HT-29 (cell line): ENCODE measurements at places on chromosomes 1 and 21. TPM values are rescaled to one million over a fixed set of nuclear protein-coding genes. Genes with fewer than 3 reads are reported as not detected.

DNA sequence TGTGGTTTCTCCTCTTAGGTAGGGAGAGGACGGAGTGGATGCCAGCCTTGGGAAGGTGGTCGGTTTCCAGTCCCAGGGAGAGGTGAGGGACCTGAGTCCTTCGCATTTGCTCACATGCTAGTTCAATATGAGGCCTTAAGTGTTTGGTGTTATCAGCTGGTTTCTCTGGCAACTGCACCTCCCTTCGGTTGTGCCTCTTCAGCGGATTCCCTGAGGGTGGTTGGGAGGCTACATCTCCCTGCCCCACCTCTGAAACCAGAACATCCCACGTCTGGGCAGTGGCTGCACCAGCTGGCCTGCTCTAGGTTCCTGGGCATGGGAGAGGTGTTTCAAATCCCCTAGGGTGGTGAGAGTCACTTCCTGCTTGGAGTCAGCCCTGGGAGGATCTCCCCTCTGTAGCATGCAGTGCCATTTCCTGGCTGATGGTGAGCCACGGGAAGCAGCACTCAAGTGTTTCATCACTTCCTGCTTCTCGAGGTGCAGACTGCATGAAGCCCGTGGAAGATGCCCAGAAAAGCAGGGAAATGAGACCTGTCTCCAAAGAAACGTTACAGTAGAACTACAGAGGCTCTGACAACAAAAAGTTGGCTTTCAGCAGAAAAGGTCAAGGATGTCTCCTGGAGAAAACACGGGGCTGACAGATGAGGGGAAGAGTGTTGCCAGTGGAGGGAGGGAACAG is 4.5 kb downstream of the TMEM125 start:
- DNase-seq: peak; percentile 76

Gene OPTC
- total RNA-seq: not detected in 2 replicates

DNA sequence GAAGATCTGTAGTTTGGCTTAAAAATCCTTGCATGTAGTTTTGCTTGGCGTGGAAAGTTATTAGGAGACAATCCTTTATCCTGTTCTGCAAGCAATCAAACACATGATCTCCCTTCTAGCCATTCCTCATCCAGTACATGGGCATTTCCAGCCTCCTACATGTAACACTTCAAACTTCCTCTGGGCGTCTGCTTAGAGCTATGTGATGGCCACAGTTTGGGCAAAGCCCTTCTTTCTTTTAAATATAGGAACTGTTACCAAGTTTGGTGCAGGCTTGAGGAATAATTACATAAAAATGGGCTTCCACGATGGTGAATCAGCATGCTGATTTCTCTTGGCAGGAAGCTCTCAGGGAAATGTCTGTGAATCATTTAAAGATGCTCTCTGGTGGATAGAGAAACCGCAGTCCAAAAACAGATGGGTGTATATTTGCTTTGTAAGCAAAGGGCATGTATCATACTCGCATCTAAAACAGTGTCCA is 176.9 kb upstream of the FMN2 start:
- DNase-seq: no peak

- no peak for DNase-seq
Observed at GRCh38 chr1:47813970-47814369, 183.2 kb downstream of the TRABD2B start.

Gene MATN1
- not detected in 2 replicates for total RNA-seq

DNA sequence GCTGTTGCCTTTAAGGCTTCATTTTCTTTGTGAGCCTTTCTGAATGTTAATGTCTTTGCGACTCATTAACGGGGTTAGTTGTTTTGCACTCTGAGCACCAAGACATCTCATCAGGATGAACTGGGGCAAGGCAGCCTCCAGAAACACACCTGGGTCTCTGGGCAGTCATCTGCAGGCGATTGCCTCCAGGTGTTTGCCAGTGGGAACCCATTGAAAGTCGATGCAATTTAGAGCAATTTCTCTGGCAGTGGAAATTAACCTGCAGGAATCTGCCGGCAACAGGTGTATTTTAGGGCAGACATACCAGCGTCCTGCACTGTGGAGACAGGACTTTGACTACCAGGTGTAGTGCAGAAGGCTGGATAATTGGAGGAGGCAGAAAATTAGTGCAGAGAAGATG is 661.0 kb upstream of the PTBP2 start:
- no peak for DNase-seq

Gene DNAJC6
- total RNA-seq: 0.08 and 0.10 TPM in 2 replicates

Gene CLEC20A
- not detected in 2 replicates for total RNA-seq

DNA sequence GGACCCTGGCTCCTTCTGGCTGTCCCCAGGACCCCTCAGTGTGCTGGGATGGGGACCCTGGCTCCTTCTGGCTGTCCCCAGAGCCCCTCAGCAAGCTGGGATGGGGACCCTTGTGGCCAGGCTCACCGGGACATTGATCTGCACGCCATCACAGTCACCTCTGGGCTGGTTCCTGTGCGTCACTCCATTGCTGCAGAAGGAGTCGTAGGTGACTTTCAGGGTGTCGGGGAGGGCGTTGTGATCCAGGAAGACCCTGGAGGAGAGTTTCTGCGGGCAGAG is 19.7 kb upstream of the PTTG1IP start:
- DNase-seq: no peak

- no peak for DNase-seq
Observed at GRCh38 chr1:19462781-19463503, 22.4 kb downstream of the CAPZB start.

DNA sequence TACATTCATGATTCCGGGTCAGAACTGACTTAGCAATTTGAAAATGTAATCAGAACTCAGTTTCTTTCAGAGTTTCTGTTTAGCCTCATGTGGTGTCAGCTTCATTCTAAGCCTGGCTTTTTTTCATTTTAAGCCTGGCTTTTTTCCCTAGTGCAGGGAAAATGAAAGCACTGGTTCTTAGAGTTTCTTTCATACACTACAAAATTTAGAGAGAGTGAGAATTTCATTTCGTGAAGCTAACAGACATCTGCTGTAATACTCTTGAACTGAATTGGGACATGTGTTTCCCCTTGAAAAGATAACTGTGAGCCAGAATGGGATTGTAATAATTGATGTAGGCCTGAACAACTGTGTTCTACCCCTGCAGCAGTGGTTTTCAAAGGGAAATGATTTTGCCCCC is 95.3 kb upstream of the KIAA0040 start:
- DNase-seq: no peak

DNA sequence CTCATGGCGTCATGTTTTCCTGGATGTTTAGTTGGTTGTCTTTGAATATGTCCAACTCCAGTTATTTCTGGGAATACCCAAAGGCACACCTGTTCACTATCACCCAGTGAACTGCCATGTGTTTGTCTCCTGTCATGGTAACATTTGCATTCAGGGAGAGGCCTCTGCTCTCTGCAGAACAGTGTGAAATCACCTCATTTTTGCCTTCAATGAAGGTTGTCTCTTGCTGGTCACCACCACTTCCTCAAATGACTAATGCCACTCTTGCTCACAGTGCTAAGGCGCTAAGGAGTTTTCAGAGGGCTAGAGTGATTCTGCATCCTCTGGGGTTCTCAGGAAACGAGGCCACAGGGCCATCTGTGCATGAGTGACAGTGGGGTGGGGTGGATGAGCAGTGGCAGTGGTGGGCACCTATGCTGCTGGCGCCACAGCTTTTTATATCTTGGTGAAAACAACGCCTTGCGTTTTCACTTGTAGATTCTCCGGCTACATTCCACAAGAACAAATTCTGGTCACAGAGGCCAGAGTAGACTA is 60.0 kb upstream of the ATP5PO start:
- DNase-seq: peak; percentile 31

DNA sequence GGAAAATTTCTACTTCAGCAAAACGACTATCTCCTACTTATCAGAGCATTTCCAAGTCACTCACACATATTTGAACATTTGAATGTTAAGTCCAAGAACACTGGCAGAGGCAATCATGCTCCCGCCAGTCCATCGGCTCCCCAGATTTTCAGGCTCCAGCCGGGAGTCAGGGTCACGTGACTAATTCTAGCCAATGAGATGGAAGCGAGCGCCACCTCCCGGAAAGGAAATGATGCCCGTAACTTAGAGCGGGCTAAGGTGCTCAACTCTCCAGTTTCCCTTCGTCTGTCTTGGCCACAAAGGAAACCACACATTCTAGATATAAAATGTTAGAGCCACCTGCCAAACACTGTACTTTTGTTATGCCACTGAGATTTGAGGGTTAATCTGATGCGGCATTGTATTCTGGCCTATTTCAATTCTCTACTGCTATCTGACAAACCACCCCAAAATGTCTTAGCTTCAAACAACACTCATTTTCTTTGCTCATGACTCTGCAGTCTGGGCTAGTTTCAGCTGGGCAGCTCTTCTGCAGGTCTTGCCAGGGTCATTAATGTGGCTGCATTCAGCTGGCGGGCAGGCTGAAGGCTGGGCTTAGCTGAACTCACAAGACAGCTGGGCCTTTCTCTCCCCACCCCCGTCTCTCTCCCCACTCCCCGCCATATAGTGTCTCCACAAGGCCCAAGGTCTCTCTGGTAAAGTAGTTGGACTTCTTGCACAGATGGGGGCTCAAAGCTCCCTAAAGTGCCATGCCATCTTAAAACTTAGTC is 16.5 kb upstream of the LHX4 start:
- DNase-seq: peak; percentile 51

Gene NR5A2
- 1.9 and 2.6 TPM in 2 replicates for total RNA-seq

Gene HAO2
- not detected in 2 replicates for total RNA-seq

Gene GREM2
- not detected in 2 replicates for total RNA-seq

Gene RAB7B
- 9.0 and 10.5 TPM in 2 replicates for total RNA-seq

Gene CYP4X1
- total RNA-seq: not detected in 2 replicates

Gene MCOLN3
- not detected in 2 replicates for total RNA-seq

GRCh38 chr1:35431173-35431599 is 126.0 kb downstream of the KIAA0319L start:
- DNase-seq: no peak

Gene CAMK1G
- total RNA-seq: not detected in 2 replicates

GRCh38 chr1:87167157-87167789 is 161.4 kb upstream of the LMO4 start:
- DNase-seq: no peak

GRCh38 chr1:209155546-209155945 is 428.0 kb upstream of the CAMK1G start:
- DNase-seq: no peak

Gene ANKRD45
- total RNA-seq: 0.47 and 0.58 TPM in 2 replicates

Gene EEIG2
- 2.1 and 3.1 TPM in 2 replicates for total RNA-seq

- DNase-seq: no peak
Observed at GRCh38 chr1:38536089-38536488, 323.5 kb downstream of the RRAGC start.

DNA sequence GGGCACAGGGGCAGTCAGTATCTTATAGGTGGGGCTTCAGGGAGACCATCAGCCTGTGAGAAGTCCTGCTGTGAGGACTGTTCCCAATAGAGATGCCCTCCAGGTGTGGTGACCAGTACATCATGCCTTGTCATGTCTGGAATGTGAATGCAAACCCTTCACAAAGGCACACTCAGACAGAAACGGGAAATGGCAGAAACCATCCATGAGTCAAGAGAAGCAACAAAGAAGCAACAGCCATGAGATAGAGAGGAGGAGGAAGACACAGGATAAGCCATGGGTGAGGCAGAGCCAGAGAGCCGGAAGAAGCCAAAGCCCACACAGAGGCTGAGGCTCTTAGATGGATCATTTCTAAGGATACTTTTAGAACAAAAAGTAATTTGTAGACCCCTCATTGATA is 20.1 kb upstream of the ZP4 start:
- DNase-seq: no peak

DNA sequence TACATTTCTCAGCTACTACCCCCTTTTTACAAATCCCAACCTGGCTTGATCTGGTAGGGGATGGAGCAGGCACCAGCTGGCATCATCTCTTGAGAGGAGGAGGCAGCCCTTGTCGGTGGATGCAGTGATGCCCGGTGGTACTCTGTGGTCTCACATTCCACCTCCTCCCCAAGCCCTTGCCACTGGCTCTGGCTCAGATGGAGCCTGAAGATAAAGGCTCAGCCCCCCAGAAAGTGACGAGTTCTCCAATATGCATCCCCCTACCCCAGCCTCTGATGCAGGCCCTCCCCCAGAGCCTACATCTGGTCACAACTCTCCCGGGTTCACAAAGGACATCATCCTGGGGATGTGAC is 3.8 kb upstream of the GOLT1A start:
- DNase-seq: no peak

Gene ATP6V1G3
- total RNA-seq: not detected in 2 replicates
